ENCODE measurements at places on chromosomes 7 and 10.

DNA sequence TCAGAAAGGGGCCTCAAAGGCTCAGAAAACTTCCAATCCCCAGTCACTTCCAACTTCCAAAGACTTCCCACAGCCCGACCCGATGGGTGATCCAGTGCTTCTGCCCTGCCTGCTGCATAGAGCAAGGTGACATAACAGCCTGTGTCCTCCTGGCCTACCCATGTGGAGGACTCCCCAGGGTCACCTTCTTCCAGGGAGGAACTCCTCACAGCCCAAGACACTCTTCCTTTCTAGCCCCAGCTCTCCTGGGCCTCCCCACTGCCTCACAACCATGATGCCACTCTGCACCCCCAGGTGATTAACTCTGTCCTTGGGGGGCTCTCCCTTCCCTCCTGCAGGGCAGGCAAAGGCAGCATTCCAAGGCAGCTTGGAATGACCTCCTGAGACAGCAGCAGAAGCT lies 158.4 kb upstream of the PDE1C start:
- no peak overlapping the region for H3K27ac ChIP-seq
- H3K27me3 ChIP-seq, result peaks cover 61% of the 10 kb centered on the region
- no peak for DNase-seq
- H3K4me1 ChIP-seq, result no peaks in the 10 kb centered on the region

GRCh38 chr10:48511875-48512231 lies 93.0 kb downstream of the ARHGAP22 start:
- H3K4me3 ChIP-seq, result no peak overlapping the region
- no peak for DNase-seq
- no peaks in the 10 kb centered on the region for H3K27me3 ChIP-seq
- H3K27ac ChIP-seq, result no peak overlapping the region
- H3K4me1 ChIP-seq, result peaks cover 5% of the 10 kb centered on the region

DNA sequence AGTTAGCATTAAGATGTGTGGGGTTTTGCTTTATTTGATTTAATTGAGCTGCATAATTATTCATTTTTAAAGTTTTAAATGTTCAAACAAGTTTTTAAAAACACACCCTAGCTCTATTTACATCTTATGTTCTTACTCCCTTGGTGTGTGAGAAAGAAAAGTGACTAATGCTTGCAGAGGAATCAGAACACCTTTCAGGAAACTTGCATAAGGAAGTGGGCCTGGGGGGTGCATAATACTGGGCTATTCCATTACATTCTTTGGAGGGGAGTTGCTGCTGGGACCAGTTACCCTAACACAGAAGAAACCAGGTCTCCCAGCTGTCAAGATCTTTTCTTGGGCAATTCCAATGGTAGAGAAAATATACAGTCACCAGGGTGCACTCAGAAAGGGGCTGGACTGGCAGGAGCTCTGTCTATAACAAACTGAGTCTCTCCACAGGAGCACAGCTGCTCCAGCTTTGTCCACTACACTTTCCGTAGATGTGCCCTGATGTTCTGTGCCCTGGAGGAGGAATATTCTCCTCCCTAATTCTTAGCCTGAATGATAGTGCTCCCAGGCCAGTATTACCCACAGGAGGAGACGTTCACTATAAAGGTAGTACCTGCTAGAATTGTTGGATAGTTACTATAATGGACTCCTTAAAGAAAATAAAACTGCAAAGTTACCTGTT lies 304.2 kb downstream of the CDC14C start:
- no peaks in the 10 kb centered on the region for H3K27me3 ChIP-seq
- no peaks in the 10 kb centered on the region for H3K36me3 ChIP-seq

- H3K36me3 ChIP-seq, result no peaks in the 10 kb centered on the region
- no peak overlapping the region for H3K4me3 ChIP-seq
- DNase-seq, result no peak
- H3K27ac ChIP-seq, result no peak overlapping the region
Measured at GRCh38 chr7:77917500-77918262, 119.1 kb downstream of the PHTF2 start.

GRCh38 chr7:32335107-32335506 lies 155.1 kb downstream of the LSM5 start:
- H3K36me3 ChIP-seq, result no peaks in the 10 kb centered on the region
- H3K27me3 ChIP-seq, result no peaks in the 10 kb centered on the region
- H3K27ac ChIP-seq, result no peak overlapping the region
- no peaks in the 10 kb centered on the region for H3K4me1 ChIP-seq
- no peak for DNase-seq

DNA sequence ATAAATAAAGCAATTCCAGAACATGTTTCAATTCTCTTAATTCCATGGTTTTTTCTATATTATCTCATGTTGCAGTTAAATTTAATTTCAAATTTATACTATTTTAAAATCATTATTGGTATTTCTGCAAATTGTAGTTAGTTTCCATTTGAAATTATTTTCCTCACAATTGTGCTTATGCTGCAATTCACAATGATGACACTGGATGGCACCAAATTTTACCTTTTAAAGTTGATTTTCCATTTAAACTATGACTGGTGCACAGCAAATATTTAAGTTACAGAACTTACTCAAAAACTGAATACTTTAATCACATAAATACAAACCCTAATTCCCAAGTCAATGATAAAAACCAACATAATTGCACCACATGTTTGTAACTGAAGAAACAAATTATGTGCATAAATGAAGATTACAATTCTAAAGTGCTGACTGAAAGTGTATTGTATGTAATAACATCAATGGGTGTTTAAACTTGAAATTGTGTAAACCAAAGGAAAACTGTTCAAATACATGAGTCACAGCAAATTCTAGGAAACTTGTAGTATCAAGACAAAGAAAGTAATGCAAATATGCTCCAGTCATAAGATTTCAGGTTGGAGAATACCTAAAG lies 75.3 kb upstream of the AASS start:
- H3K27me3 ChIP-seq, result no peaks in the 10 kb centered on the region
- H3K36me3 ChIP-seq, result no peaks in the 10 kb centered on the region
- H3K4me1 ChIP-seq, result no peaks in the 10 kb centered on the region
- H3K27ac ChIP-seq, result no peak overlapping the region
- DNase-seq, result peak; percentile 10
- no peak overlapping the region for H3K4me3 ChIP-seq

DNA sequence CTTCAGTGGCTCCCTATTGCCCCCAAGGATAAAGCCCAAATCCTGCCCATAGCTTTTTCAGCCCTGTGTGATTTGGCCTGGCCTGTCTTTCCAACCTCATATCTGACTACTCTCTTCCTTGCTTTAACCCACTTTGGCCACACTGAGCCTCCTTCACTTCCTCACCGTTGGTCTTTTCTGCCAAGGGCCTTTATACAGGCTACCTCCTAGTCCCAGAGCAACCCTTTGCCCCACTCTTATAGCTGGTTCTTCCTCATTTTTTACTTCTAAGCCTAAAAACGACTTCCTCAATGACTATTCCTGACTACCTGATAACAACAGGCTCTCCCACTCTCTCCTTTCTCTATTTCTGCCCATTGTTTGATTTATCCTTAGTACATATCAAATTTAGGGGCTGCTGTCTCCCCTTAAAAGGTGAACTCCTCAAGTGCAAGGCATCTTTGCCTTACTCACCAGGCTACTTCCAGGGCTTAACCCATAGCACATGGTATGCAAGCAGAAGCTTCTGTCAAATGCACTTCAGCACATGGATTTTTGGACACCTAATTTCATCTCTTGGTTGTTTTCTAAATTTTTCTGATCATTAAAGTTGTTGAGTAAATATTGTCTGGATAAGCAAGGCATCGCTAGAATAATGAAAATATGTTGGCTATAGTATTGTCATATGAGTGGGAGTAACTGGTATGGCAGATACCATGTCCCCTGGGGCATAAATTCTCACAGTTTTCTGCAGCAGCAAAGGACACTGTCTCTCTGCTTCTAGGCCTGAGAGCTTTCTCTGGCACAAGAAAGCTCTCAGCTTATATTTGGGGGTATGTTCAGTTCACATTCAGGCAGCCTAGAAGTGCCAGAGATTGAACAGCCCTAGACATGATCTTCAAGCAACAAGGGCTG lies 201.5 kb upstream of the GPR26 start:
- no peak overlapping the region for H3K4me3 ChIP-seq
- H3K27me3 ChIP-seq, result no peaks in the 10 kb centered on the region
- DNase-seq, result no peak
- H3K36me3 ChIP-seq, result no peaks in the 10 kb centered on the region

GRCh38 chr10:113473851-113474250 lies 79.0 kb upstream of the HABP2 start:
- H3K4me3 ChIP-seq, result no peak overlapping the region
- H3K36me3 ChIP-seq, result no peaks in the 10 kb centered on the region
- no peak overlapping the region for H3K27ac ChIP-seq

GRCh38 chr7:158549616-158550393 lies 37.8 kb downstream of the PTPRN2 start:
- H3K4me3 ChIP-seq, result no peak overlapping the region
- H3K27ac ChIP-seq, result no peak overlapping the region
- H3K27me3 ChIP-seq, result no peaks in the 10 kb centered on the region
- H3K36me3 ChIP-seq, result no peaks in the 10 kb centered on the region

All from HCT116 (cell line).